ENCODE measurements at places on chromosomes 16 and 17.
A peak's percentile ranks its signal among the peaks of the same experiment; 100 is the strongest.

GRCh38 chr17:76497979-76498875 lies 3.0 kb downstream of the RHBDF2 start:
- peak; percentile 57 for DNase-seq

DNA sequence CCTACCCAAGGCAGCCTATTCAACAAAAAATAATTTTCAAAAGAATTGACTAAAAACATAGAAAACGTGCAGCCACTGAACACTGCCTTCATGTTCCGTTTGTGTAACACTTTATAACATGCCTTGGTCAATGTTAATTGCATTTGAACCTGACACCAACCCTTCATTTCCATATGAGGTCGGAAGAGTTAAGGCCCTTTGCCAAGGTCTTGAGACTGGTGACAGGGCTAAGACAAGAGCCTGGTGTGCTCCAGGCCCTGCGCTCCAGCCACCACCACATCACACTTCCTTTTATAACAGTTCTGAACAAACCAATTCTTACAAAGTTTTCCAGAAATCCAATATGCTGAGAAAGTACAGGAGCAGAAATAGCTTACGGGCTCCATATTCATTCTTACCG lies 4.2 kb downstream of the BBS2 start:
- DNase-seq: no peak

DNA sequence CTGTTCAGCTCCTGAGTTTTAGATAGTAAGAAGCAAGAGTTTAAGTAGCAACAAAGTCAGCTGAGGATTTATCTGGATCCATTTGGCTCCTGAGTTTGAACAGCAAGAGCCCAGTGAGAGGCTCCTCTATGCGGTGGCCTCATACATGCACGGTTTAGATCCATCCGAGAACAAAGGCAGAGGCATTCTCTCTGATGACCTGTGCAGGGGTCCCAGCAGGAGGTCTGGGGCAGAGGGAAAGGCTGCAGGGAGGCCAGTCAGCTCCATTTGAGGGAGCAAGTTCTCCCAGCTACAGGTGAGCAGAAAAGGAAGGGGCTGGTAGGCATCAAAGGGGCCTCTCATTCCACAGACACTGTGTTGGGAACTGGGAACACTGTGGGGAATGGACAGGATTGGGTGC lies 16.5 kb downstream of the PITPNM3 start:
- DNase-seq: no peak

DNA sequence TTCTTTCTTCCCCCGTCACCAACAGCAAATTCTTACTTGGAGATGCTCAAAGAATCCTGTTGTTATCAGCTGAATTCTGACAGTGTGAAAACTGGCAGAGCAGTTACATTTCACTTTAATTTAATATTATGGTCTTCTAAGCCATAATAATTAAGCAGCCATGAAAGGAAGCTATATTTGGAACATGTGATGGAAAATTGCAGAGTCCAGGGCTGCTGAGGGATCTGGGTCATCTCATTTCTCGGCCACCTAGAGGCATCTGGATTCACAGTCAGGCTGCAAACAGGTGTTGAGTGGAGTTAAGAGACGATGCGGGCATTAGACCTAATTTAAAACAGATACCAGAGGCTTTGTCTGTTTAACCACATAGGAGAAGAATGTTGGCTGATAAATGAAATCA lies 38.4 kb downstream of the CHD9NB start:
- no peak for DNase-seq

- no peak for DNase-seq
Observed at GRCh38 chr17:73103641-73104335, 11.3 kb upstream of the SLC39A11 start.

GRCh38 chr16:22728167-22728836 lies 85.7 kb upstream of the HS3ST2 start:
- no peak for DNase-seq

GRCh38 chr17:76446449-76447231 lies 6.3 kb downstream of the UBE2O start:
- no peak for DNase-seq

- no peak for DNase-seq
Observed at GRCh38 chr17:74782571-74782970, 6.4 kb upstream of the NAT9 start.

- DNase-seq: no peak
Observed at GRCh38 chr17:80364091-80364691, 50.8 kb upstream of the ENDOV start.

- no peak for DNase-seq
Observed at GRCh38 chr17:47686276-47686635, 7.7 kb upstream of the TBKBP1 start.
